Spinal cord (tissue), 10 donors: ENCODE measurements at places on chromosomes 3 and 15. TPM values are rescaled to one million over a fixed set of nuclear protein-coding genes. Genes with fewer than 3 reads are reported as not detected.

GRCh38 chr3:112477891-112478290 is 21.4 kb downstream of the BTLA start:
- H3K4me1 ChIP-seq = no peaks in the 10 kb centered on the region
- H3K36me3 ChIP-seq = no peaks in the 10 kb centered on the region
- no peak overlapping the region for H3K27ac ChIP-seq
- no peak overlapping the region for H3K4me3 ChIP-seq
- no peak for DNase-seq
- H3K27me3 ChIP-seq = no peaks in the 10 kb centered on the region

DNA sequence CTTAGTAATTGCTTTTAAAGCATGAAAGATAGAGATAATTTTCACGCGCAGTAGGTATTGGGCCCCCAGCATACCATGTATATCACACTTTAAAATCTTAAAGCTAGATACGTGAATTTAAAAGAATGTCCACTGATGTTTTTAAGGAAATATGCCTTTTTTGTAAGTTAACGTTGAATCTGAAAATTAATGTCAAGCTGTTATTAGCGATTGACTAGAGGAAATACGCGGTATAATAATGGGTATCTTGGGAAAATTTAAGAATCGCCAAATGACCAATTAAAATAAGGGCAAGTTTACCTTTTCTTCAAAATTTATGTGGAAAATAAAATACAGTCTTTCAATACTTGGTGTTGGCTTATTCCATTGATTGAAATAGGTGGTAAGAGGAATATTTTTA is 13.3 kb upstream of the CHD2 start:
- H3K27me3 ChIP-seq = no peaks in the 10 kb centered on the region
- H3K4me3 ChIP-seq = peak overlapping the region; percentile 14
- H3K36me3 ChIP-seq = peaks cover 11% of the 10 kb centered on the region
- no peak for DNase-seq
- H3K27ac ChIP-seq = peak overlapping the region; percentile 91

DNA sequence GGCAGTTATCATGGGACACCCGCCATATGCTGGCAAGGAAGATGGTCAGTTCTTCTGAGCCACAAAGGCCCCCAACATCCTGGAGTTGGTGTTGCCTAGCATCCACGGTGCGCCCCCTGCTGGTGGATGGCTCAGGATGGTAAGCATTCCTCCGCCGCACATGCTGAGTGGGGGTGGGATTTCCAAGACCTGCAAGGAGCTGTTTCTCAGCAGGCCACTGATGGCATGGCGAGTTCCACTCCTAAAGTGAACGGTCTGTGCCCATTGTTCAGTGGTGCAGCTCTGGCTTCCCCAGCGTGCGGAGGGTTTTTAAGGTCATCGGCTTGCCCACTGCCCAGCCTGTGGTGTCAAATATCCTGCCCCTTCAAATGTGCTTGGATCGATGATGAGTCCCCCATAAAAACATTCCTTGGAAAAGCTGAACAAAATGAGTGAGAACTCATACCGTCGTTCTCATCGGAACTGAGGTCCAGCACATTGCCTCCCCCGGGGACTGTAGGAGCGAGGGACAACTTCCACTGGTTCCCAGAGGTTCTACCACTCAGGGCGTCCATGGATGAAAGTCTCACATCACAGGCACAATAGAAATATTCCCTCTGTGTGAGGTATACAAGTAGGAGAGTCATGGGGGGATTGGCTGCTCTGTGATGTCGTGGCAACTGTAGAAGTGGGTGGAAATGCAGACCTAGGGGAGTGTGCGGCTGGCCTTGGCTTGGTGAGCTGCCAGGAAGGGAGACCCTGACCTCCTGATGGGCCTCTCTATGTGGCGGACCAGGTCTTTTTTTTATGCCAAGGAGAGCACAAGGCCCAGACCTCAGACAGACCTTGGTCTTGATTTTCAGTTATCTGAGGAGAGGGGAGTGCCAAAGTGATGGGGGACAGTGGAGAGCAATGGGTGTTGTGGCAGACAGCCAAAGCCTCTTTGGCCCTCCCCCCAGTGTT is 102.0 kb downstream of the SNRPN start:
- H3K36me3 ChIP-seq = peaks cover 97% of the 10 kb centered on the region
- no peak for DNase-seq
- no peaks in the 10 kb centered on the region for H3K27me3 ChIP-seq
- H3K4me3 ChIP-seq = no peak overlapping the region

DNA sequence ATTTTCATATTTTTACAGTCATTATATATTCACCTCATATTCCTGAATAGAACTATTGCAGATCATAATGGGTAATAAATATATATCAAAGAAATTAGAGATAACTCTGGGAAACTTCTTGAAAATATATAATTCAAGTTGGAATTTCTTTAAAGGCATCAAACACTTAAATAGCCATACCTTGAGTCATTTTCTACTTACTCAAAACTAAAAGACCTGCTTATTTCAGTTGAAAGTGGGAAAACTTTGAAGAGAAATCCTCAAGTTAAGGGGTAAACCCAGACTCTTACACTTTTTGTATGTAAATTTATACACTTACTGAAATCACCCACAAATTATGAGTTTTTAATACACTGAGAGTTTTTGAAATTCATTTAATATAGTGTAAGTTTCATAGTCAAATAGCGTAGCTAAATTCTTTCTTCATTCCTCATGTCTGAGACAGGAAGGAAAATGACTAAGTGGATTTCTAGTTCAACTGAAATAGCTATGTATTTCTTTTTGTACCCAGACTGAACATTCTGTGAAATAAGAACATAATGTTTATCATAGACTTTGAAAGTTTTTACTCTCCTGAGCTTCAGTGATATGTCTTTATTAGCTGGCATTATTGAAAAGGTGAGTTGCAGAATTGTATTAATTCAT is 4.6 kb upstream of the ALCAM start:
- no peaks in the 10 kb centered on the region for H3K36me3 ChIP-seq
- peaks cover 3% of the 10 kb centered on the region for H3K4me1 ChIP-seq
- no peak overlapping the region for H3K27ac ChIP-seq
- no peak overlapping the region for H3K4me3 ChIP-seq
- DNase-seq = no peak
- H3K27me3 ChIP-seq = no peaks in the 10 kb centered on the region

- H3K4me1 ChIP-seq = no peaks in the 10 kb centered on the region
- no peak overlapping the region for H3K27ac ChIP-seq
- H3K27me3 ChIP-seq = no peaks in the 10 kb centered on the region
- no peak overlapping the region for H3K4me3 ChIP-seq
- no peaks in the 10 kb centered on the region for H3K36me3 ChIP-seq
These were observed 1121.5 kb downstream of the NAALADL2 start for GRCh38 chr3:175980486-175981090.

GRCh38 chr3:107987036-107987939 is 103.5 kb downstream of the CD47 start:
- no peaks in the 10 kb centered on the region for H3K4me1 ChIP-seq
- no peak overlapping the region for H3K27ac ChIP-seq
- no peaks in the 10 kb centered on the region for H3K36me3 ChIP-seq
- H3K4me3 ChIP-seq = no peak overlapping the region

DNA sequence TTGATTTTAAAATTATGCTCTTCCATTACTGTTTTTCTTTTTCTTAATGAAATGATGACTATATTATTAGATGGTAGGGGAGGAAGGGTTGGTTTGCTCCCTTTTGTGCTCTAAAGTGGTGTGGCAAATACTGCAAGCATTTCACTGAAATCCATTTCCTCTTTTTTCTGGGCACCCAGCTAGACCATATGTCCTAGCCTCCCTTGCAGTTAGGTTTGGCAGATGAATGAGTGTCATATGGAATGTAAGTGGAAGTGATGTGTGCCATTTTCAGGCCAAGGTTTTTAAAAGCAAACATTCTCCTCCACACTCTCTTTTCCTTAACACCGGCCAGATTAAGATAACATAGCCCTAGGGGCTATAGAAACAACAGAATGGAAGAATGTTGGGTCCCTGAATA is 363.0 kb downstream of the FGF12 start:
- no peaks in the 10 kb centered on the region for H3K4me1 ChIP-seq
- H3K36me3 ChIP-seq = no peaks in the 10 kb centered on the region
- no peaks in the 10 kb centered on the region for H3K27me3 ChIP-seq
- no peak overlapping the region for H3K4me3 ChIP-seq
- DNase-seq = no peak
- H3K27ac ChIP-seq = no peak overlapping the region

The MORC1 gene
- total RNA-seq = 0.06 TPM
